ENCODE measurements at places on chromosomes 3 and 15.

GRCh38 chr15:65793818-65794104 is 1.7 kb upstream of the DENND4A start:
- no peak for DNase-seq

DNA sequence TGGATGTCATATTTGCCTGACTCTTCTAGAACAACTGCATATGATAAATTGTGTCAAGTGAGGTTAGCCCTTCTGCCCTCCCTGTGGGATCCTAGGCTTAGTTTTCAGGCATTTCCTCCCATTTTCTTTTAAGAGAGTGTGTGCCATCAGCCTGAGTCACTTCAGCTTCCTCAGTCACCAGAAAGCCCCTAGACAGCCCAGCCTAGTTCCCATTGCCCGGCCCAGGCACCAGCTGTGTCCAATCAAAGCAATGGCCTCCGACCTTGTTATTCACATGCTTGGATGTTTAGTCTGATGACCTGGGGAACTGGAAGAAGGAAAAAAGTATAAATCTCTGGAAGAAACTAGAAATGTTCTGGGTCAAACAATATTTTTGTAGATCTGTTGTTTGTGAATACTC is 221.9 kb upstream of the LRIG1 start:
- no peak for DNase-seq

GRCh38 chr3:83092521-83093221 is 1331.2 kb upstream of the GBE1 start:
- no peak for DNase-seq

DNA sequence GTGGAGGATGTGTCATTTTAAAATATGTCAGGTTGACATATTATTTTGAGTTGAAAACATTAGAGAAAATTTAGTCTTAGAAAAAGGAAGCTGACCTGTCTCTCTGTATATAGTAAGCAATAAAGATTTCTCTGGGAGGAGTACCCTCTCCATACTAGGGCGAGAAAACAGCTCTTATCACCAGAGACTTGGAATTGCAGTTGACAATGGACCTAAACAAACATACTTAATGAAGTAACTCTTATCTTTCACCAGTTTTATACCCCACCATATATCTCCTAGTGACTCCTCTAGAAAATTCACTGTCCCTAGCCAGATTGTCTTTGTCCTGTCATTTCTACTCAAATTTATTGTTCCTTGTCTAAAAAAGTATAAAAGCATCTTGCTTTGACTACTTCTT is 7.2 kb upstream of the GATM start:
- DNase-seq, result no peak

GRCh38 chr3:59919586-59919985 is 869.8 kb upstream of the CFAP20DC start:
- no peak for DNase-seq

DNA sequence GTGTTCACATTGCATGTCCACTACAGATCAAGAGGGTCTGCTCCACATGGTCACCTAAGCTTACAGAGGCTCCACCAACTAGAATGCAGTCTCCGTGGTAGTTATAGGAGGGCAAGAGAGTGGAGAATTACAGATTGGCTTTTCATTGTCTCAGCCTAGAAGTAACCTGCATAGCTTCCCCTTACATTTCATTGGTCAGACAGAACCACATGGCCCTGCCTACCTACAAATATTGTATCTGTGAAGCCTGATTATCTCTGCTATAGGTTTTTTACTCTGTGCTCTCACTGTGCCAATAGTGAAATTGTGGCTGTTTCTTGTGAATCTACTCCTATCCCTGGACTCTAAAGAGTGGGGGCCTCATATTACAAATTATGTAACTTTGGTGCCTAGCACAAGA is 2.5 kb upstream of the TLNRD1 start:
- no peak for DNase-seq

GRCh38 chr15:62075595-62076277 is 9.0 kb downstream of the C2CD4A start:
- DNase-seq, result no peak

DNA sequence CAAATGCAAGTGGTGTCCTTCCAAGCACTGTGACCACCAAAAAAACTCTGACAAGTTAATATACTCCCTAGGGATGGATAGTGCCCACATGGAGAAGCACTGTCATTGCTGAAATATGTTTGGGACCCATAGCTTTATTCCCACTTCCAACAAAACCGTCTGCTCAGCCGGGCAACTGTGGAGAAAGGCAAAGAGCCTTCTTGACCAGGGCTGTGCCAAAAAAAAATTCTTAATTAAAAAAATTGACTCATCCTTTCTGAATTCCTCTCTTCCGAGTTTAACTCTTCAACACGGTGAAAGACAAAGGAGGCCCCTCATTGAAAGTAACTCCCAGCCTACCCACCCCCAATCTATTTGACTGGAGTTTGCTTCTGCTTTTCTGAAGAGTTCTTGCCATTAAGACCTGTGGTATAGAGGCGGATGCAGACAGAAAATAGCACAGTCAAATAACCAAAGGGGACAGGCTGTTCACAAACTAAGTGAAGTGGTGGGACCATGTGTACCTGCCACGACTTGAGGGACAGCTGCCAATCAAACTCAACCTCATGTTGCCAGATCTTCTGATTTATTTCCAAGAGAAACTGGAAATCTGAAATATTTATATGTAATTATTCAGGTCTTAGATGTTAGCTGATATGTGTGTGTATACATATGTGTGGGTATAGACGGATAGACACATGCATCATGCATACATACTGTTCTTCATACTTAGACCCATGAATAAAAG is 135.4 kb upstream of the PFN2 start:
- DNase-seq, result no peak
